Thoracic aorta (tissue), 2 donors: ENCODE measurements at places on chromosomes 5 and 9.

- no peak for DNase-seq
Measured at GRCh38 chr9:70500793-70501192, 86.3 kb upstream of the KLF9 start.

GRCh38 chr9:87181670-87182069 is 234.4 kb upstream of the GAS1 start:
- no peak for DNase-seq

- no peak for DNase-seq
Measured at GRCh38 chr5:148585988-148586387, 68.3 kb downstream of the HTR4 start.

DNA sequence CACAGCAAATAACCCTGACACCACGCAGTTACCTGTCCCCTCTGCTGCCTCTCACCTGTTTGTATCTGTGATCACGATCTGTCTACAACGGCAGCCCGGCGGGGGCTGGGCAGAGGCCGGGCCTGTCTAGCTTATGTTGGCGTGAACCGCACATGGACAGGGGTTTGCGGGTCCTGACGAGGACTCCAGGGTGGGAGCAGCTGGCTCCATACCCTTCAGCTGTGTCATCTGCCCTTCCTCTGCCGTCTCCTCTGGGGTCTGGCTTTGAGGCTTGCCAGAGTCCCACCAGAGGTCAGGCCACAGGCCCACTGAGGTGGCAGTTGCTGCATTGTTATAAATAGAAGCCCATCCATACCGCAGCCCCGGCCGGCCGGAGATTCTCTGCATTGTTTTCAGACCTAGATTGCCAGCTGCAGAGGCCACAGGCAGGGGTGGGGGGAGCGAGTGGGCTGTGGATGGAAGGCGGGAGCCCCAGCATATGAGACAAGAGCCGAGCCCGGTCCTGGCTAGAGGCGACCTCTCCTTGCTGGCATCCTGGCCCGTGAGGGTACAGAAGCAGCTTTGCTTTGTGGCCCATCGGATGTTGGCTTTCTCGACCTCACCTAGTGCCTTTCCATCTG is 37.8 kb downstream of the FAM78A start:
- no peak for DNase-seq

DNA sequence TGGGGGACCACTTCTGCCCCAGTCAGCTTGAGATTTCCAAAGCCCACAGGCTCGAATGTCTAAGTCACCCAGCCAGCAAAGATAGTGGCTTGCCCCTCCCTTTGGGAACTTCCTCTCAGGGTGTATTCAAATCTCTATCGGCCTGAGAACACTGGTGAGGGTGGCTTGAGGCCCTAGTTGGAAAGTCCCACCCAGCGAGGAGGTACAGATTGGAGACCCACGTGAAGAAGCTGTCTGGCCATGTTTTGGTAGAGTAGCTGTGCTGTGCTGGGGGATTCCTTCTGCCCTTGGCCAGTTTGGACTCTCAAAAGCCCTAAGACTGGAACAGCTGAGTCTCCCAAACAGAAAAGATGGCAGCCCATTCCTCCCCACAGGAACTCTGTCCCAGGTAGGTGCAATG is 172.7 kb upstream of the RIOK2 start:
- DNase-seq: no peak

DNA sequence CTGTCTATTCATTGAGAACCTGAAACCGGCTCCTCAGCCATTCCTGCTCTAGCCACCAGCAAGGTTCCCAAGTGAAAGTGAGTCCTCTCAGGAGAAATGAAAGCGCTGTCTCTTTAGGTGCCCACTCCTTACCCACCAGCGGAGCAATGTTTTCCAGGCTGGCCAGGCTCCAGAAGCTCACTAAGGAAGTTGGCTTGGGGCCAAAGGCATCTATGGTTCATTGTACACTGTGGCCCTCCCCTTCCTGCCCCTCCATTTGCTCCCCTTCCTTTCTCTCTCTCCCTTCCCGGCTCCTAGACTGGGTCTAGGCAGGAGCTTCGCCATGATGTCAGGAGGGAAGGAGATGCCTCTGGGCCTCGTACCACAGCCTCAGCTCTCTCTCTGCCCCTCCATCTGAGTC is 1.1 kb upstream of the GABRP start:
- no peak for DNase-seq

- DNase-seq: no peak
Measured at GRCh38 chr5:14721990-14722656, 57.6 kb downstream of the OTULIN start.

DNA sequence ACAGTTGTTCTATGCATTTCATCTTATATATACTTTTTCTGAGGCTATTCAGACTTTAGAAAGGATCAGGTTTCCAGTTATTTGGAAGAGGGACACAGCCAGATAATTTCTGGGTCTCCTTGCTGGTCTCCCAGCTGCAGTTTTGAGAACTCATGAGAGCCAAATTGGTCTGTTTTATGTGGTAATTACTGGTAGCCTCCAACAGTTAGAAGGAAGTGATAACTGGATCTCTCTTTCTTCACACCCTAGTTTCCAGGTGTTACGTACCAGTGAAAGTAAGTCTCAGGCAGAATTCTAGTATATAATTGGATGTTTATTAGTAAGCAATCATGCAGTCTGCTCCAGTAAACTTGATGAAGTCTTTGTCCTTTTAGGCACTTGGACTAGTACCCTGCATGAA is 63.2 kb upstream of the RPS23 start:
- no peak for DNase-seq

- DNase-seq: no peak
Measured at GRCh38 chr5:88892669-88893068, 9.7 kb upstream of the MEF2C start.

- DNase-seq: no peak
Measured at GRCh38 chr5:57054671-57055070, 102.7 kb upstream of the MIER3 start.

GRCh38 chr5:1554410-1554967 is 30.7 kb upstream of the LPCAT1 start:
- no peak for DNase-seq

DNA sequence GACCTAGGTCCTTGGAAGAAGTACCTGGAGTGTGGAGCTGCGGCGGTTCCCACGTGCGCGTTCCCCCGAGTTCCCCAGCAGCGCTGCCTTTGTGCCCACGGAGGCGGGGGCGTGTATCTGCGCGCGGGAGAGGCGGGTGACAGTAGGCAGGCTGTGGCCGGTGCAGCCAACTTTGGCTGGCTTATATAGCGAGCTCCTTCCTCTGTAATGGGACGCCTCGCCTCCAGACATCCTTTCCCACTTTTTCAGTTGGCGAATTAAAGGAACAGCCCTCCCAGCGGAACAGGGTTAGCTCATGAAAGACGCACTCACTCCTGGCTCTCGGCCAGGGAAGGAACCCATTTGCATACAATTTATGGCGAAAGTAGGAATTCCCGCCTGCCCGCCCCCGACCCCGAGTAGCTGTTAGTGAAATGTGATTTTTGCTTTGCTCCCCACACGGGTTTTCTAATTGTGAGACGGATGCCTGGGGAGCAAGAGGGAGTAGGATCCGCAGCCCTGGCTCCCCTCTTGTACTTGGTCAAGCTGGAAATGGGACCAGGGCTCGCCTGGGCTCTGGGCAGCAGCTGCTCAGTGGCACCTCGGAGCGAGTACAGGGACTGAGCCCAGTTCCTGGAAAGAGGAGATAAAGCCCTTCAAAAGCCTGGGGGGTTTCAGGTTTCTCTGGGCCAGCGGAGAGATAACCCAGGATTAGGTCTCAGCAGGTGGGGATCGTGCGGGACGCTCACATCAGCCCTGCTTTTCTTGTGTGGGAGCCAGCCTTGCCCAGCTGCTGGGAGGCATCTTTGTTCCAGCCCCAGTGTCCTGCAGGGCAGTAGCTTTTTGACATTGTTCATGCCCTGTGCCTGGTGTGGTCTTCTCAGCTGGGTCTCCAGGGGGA is at the start of gene TNC:
TSS of gene TNC (minus strand) at position 159 of the 880 bp plus-strand sequence. CDS start 27,139 bp downstream, outside the sequence.
- peak; percentile 43 for DNase-seq
